ENCODE measurements at places on chromosomes 11 and 22.

DNA sequence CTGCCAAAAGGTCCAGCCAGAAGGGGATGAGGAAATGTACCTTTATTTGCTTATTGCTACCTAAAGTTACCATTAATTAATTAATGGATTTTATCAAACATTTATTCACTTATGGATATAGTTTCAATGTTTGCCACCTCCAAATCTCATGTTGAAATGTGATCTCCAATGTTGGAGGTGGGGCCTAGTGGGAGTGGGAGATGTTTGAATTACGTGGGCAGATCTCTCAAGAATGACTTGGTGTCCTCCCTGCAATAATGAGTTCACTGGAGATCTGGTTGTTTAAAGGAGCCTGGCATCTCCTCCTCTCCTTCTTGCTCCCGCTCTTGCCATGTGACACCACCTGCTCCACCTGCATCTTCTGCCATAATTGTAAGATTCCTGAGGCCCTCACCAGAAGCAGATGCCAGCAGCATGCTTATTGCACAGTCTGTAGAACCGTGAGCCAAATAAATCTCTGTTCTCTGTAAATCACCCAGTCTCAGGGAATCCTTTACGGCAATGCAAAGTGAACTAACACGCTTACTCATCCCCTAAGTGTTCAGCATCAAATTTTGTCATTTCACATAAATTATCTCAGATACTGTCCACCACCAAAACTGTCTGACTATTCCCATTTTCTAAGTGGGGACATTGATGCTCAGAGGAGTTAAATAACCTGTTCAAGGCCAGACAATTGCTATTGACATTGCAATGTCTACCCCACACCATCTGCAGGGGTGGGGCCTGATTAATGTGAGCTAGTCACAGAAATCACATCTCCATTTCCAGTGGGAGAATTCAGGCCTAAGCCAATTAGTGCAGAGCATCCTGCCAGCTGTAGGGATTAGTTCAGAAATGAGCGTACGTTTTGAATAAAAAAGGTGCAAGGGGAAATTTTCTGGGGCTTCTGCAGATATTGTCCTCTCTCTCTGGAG lies 51.6 kb upstream of the SYN3 start:
- no peak for DNase-seq

GRCh38 chr11:11163236-11163635 lies 189.8 kb downstream of the CSNK2A3 start:
- DNase-seq, result no peak

- DNase-seq, result no peak
Measured at GRCh38 chr11:120750647-120751549, 239.3 kb downstream of the GRIK4 start.

GRCh38 chr11:45982656-45983470 lies 60.4 kb downstream of the LARGE2 start:
- DNase-seq, result no peak

DNA sequence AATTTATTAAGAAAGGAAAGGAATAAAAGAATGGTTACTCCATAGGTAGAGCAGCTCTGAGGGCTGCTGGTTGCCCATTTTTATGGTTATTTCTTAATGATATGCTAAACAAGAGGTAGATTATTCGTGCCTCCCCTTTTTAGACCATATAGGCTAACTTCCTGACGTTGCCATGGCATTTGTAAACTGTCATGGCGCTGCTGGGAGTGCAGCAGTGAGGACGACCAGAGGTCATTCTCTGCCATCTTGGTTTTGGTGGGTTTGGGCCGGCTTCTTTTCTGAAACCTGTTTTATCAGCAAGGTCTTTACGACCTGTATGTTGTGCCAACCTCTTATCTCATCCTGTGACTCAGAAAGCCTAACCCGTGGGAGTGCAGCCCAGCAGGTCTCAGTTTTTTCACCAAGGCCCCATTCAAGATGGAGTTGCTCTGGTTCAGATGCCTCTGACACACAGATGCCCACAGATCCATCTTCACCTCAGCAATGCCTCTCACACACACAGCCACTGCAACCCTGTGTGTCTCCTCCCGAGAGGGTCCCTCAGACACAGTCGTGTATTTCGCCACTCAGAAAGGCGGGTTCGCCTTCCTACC lies 16.4 kb upstream of the JAM3 start:
- no peak for DNase-seq

DNA sequence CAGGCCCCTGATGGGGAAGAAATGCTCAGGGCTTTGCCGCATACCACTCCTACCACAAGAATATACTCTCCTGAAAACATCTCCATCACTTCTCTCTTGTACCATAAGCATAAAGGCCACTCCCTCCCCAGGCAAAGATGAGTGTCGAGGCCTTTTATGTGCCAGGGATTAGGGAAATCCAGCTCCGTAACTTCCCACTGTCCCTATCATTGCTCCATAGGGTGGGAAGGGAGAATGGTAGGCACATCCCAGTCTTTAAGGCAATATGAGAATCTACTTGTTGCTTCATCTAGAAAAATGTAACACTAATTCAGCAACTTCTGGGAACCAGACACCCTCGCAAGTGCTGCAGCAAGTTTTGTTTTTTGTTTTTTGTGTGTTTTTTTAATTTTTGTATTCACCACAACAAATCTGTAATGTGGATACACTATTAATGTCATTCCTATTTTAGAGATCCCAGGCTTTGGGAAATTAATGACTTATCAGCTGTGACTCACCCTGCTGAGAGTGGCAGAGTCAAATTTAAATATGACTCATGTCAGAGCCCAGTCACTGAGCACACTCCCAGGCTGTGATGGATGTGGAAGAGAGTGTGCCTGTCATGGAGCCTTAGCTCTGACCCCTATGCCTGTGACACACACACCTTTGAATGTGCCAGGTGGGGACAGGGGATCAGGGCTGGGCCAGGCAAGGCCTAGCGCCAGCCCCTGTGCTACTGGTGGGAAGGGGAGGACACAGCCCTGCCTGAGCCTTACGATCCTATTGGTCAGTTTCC lies 23.4 kb downstream of the PANX1 start:
- no peak for DNase-seq

- DNase-seq, result peak; percentile 38
Measured at GRCh38 chr22:44023404-44024287, 456 bp upstream of the PARVB start.

- DNase-seq, result no peak
Measured at GRCh38 chr11:113557926-113558325, 82.7 kb upstream of the DRD2 start.

DNA sequence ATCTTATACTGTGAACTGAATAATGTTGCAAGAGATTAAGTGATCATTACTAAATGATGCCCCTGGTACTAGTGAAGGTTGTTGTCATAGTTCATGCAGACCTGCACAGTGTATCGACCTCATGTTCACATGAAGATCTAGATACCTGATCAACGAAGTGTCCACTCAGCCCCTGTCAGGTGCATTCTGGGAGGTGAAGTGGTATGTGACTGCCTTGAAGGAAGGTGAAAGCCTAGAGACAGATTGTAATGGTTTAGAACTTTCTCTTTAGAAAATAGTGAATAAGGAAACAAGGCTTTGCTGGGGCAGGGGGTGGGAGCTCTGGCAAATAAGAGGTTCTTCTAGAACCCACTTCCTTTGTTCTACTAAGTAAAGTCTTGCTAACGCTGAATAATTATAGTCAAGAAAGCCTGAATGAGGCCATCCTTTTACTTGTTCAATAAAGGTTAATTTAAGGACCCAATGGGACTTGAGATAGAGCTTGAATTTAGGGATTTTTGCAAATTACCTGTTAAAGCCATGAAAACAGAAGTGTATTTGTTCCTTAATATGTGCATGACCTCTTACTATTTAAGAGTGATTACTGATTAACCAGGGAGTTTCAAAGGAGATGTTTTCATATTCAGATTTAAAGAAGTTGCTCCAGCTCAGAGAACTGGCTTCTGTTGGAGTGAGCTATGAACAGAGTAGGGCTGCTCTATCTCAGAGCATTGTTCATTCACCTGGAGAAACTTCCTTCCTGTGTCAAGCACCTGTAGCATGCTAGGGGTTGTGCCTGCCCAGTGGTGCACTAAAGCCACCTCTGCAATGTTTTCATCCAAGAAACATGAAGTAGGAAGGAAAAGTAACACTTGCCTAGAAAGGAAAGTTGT lies 45.3 kb downstream of the C22orf31 start:
- no peak for DNase-seq

DNA sequence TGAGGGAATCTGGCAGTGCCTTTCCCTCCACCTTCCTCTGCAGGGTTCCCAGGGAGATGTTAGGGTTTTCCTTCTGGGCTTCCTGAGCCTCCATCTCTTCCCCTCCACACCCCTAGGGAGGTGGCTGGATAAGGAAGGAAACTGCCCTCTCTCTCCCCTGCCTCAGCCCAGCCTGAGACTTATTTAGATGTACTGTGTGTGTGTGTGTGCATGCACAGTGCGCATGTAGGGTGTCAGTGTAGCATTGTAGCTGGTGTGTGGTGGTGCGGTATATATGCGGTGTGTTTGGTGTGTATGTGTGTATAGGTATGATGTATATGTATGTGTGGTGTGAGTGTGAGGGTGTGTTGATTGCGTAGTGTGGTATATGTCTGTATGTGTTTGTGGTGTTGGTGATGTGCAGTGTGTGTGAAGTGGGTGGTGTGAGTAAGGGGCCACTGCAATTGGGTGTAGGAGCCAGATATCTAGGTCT lies 1.5 kb downstream of the FXYD6 start:
- no peak for DNase-seq

GRCh38 chr11:29183301-29183700 lies 833.5 kb downstream of the KCNA4 start:
- no peak for DNase-seq

DNA sequence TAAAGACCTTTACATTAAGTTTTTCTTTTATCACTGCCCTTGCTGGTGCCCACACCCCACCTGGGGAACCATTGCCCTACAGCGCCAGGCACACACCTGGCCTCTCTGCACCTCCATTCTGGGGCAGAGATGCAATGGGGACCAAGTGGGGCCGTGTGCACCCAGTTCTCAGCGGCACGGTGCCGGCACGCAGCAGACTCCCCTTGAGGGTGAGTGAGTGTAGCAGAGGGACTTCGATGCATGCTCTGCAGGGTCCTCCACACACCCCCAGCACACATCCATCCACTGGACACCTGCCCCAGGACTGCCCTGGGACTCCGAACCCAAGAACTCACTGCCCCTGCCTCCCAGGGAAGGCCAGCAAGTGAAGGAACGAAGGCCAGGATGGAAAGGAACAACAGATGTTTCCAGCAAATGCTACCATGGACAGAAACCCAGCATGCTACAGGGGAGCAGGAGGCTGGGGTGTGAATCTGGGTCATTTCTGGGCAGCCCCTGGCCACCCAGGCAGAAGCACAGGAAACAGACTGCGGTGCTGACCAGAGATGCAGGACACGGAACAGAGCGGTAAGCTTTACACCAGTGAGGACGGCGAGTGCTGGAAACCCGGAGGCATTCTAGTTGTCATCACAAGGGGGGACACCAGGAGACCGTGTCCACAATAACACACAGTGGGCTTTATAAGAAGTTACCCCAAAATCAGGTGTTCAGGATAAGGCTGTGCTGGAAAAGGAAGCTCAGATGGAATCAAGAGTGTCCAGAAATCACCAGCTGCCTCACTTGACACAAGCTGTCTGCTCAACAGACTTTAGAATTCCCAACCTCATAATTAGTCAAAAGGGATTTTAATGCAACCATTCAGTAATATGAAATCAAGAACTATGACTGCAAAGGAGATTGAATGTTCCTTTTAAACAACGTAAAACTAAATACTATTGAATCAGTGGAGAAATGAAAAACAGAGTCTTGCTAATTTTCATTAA lies 32.7 kb upstream of the MOB2 start:
- no peak for DNase-seq

DNA sequence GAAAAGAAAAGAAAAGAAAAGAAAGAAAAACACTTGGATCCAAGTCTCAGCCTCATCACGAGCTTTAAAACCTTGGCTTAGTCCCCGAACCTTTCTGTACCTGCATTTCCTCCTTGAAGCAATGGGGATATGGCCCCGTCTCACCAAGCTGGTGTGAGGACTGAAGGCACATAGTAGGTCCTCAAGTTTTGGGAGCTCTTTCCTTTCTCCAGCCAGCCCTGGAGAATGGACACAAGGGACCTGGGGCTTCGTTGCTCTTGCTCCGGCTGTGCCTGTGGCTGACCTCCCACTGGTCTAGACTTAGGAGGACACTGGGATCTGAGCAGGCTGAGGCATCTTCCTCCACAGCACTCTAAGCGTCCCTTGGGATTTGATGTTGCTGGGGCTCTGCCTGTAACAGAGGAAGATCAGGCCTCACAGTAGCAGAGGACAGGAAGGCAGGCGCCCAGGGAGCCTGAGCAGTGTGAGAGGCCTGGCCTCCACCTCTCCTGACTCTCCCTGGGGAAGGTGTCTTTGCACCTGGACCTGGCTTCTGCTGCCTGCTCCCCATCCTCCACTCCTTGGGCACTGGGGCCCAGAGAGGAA lies 32.8 kb downstream of the KCNC1 start:
- no peak for DNase-seq

- no peak for DNase-seq
Measured at GRCh38 chr11:128135451-128135850, 451.9 kb downstream of the ETS1 start.

DNA sequence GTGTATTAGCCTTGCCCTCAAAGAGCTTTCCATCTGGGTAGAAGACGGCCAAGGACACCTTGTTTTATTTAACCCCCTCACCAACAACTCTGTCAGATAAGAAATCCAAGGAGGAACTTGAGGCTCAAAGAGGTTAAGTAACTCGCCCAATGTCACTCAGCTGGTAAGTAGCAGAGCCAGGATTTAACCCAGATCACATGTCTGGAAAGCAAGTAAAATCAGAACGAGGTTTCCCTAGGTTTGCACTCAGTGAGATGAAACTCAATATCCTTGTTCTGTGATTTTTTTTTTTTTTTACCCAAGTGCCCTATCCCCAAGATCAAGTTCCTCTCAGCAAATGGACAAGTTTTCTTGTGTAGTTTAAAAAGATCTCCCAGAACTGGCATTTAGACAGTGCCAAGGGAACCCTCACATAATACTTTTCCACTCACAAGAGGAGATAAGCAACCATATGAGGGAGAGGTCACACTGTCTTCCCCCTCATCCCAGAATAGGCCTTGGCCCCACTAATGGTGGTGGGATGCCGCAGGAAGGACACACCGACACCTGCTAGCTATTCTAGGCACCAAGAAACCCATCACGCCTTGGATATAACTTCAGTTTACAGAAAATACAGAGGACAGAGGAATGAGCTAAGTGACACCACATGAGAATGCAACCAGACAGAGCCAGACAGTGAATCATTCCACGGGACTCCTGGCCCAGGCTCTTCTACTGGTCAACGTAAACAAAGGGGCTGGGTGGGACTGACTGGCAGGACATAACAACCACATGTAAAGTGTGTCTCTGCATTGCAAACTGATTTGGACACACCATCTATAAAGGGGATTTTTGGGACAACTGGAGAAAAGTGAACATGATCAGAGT lies 8.6 kb upstream of the ARAP1 start:
- no peak for DNase-seq

Measured in right lung (tissue), 10 donors.